HTR-8/SVneo (cell line): ENCODE measurements at places on chromosomes 13 and 19.
A peak's percentile ranks its signal among the peaks of the same experiment; 100 is the strongest.

DNA sequence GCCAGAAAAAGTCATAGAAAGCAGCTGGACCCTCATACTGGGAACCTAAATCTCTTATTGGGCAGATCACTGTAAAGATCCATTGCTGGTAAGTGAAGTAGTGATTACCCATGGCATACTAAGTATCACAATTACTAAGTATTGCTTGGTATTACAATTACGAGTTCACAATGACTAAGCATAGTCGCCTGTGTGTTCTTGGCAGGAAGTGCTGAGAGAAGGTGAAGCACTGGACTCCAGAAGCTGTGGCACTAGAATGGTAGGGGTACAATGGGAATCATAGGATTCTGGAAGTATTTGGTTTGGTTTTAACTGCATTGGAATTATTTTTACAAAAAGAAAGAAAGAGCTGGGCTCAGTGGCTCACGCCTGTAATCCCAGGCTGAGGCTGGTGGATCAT lies 20.3 kb downstream of the LGALS16 start:
- no peak for DNase-seq

GRCh38 chr13:99332456-99332855 lies 25.3 kb upstream of the GPR183 start:
- no peak for DNase-seq

DNA sequence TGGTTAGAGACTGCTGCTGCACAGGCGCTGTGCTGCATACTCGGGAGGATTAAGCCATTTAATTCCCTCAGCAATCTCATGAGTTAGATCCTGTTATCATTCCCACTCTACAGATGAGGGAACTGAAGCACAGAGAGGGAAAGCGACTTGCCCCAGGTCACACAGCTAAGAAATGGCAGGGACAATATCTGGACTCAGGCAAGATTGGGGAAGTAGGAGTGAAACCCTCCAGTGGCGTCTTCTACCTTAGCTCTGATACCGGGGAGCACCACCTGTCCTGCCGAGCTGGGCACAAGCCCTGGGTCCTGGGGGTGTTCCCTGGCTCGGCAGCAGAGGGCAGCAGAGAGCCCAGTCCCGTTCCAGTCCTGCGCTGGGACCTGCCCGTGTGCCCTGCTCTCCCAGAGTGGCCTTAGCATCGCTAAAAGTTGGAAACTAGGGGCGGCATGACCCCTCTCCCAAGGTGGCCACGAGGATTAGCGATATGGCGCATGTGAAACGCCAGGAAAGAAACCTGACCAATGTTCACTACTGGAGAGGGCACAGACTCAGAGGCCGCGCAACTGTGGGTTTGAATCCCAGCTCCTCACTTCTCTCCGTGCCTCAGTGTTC lies 20.5 kb downstream of the CYTH2 start:
- DNase-seq = peak; percentile 79

DNA sequence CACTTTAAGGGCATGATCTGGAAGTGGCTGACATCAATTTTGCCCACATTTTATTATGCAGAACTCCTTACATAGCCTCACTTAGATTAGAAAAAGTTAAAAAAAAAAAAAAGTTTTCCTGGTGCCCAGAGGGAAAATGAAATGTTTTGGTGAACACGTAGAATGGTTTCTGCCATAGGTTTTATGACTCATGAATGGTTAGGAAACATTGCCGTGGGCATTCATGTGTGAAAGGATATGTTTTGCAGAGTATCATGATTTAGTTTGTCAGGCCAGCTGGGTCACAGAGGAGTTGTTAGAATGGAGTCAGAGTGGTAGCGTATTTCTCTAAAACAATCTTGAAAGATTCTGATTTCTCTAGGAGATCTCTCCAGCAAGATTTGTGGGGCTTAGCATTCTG lies 133.8 kb downstream of the MRPL57 start:
- DNase-seq = no peak

DNA sequence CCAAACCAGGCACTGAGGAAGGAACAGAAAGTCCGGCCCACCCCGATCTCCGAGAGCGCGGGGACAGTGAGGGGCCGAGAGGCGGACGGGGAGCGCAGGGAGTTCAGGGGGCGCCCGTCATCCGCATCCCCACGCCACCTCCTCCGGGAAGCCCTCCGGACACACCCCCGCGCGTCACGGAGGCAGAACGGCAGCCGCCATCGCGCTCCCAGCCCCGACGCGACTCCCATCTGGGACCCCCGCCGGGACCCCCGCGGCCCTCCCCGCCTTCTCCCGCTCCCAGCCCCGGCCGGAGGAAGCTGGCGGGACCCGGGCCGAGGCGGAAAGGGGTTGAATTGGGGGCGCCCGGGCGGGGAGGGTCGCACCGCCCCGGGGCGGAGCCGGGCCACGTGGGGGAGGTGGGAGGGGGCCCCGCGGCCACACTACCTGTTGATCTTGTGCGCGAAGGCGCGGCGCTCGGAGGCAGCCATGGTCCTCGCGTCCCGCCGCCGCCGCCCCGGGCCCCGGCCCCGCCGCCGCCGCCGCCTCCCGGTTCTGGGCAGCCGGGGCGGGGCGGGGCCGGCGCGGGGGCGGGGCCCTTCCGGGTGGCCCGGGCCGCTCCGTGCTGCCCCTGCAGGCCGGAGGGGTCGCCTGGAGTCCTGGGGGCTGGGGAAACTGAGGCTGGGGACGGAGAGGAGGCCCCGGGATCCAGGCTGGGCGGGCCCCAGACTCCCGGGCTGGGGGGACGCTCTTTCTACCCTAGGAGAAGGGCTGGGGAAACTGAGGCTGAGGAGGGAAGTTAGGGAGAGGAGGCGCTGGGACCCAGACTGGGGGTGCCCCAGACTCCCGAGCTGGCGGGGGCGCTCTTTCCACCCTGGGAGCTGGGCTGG lies at the start of gene DOCK6:
DOCK6 (minus strand) TSS at position 554 of the 869 bp plus-strand sequence; CDS start at position 470, 84 bp downstream.
- DNase-seq = peak; percentile 41
